ENCODE measurements at places on chromosomes 6 and 20.

- no peak overlapping the region for H3K27ac ChIP-seq
- H3K36me3 ChIP-seq, result no peaks in the 10 kb centered on the region
- H3K4me1 ChIP-seq, result no peaks in the 10 kb centered on the region
- no peak overlapping the region for H3K4me3 ChIP-seq
- no peak for DNase-seq
- H3K27me3 ChIP-seq, result no peaks in the 10 kb centered on the region
Measured at GRCh38 chr20:14046534-14046933, 51.2 kb downstream of the MACROD2 start.

- peaks cover 2% of the 10 kb centered on the region for H3K4me1 ChIP-seq
- H3K27me3 ChIP-seq, result no peaks in the 10 kb centered on the region
- peaks cover 64% of the 10 kb centered on the region for H3K36me3 ChIP-seq
- no peak overlapping the region for H3K27ac ChIP-seq
- DNase-seq, result no peak
- H3K4me3 ChIP-seq, result no peak overlapping the region
Measured at GRCh38 chr6:116165596-116165995, 39.7 kb upstream of the COL10A1 start.

- peaks cover 41% of the 10 kb centered on the region for H3K36me3 ChIP-seq
- H3K4me1 ChIP-seq, result peaks cover 52% of the 10 kb centered on the region
- H3K27ac ChIP-seq, result peak overlapping the region; percentile 93
- H3K4me3 ChIP-seq, result peak overlapping the region; percentile 93
Measured at GRCh38 chr6:13709689-13710551, 1.7 kb downstream of the RANBP9 start.

GRCh38 chr6:138677538-138677937 lies 96.0 kb upstream of the CCDC28A start:
- peaks cover 10% of the 10 kb centered on the region for H3K27me3 ChIP-seq
- H3K36me3 ChIP-seq, result no peaks in the 10 kb centered on the region
- H3K4me1 ChIP-seq, result no peaks in the 10 kb centered on the region
- H3K27ac ChIP-seq, result no peak overlapping the region
- no peak overlapping the region for H3K4me3 ChIP-seq

GRCh38 chr20:23147964-23148730 lies 62.0 kb upstream of the CD93 start:
- peaks cover 15% of the 10 kb centered on the region for H3K27me3 ChIP-seq
- peak; percentile 38 for DNase-seq
- H3K27ac ChIP-seq, result peak overlapping the region; percentile 87

- DNase-seq, result no peak
- H3K36me3 ChIP-seq, result no peaks in the 10 kb centered on the region
- no peaks in the 10 kb centered on the region for H3K4me1 ChIP-seq
- H3K27me3 ChIP-seq, result peaks cover 10% of the 10 kb centered on the region
- no peak overlapping the region for H3K27ac ChIP-seq
- H3K4me3 ChIP-seq, result no peak overlapping the region
Measured at GRCh38 chr6:111076024-111076695, 11.1 kb upstream of the SLC16A10 start.

DNA sequence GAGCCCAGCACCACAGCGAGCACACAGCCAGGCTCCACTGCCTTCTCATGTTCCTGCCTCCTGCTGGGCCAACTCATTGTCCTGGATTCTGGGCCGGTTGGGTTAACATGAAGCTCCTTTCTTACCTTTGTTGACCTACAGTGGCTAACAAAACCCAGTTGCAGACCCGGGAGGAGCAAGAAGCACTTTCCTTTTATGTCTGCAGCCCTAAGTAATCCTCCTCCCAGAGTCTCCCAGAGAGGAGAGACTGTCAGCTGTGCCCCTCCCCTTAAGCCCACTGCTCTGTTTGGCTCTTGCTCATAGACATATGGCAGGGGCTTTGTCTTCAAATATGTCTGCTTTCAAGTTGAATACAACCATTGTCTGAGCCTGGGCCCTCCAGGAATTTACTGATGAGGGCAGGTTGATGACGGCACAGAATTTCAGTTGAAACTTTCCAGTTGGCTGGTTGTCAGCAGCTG lies 55.2 kb downstream of the PSMB1 start:
- no peaks in the 10 kb centered on the region for H3K36me3 ChIP-seq
- no peaks in the 10 kb centered on the region for H3K4me1 ChIP-seq
- no peak overlapping the region for H3K4me3 ChIP-seq
- H3K27ac ChIP-seq, result no peak overlapping the region
- peaks cover 65% of the 10 kb centered on the region for H3K27me3 ChIP-seq
- DNase-seq, result no peak

GRCh38 chr20:56001106-56001785 lies 4.1 kb downstream of the CBLN4 start:
- no peak for DNase-seq
- H3K4me3 ChIP-seq, result no peak overlapping the region
- no peaks in the 10 kb centered on the region for H3K4me1 ChIP-seq
- H3K27me3 ChIP-seq, result peaks cover 37% of the 10 kb centered on the region
- H3K27ac ChIP-seq, result no peak overlapping the region

- DNase-seq, result no peak
- H3K4me3 ChIP-seq, result no peak overlapping the region
- H3K36me3 ChIP-seq, result peaks cover 93% of the 10 kb centered on the region
- peak overlapping the region; percentile 41 for H3K27ac ChIP-seq
Measured at GRCh38 chr20:64005394-64005793, 24.5 kb downstream of the PRPF6 start.

- H3K27ac ChIP-seq, result no peak overlapping the region
- peaks cover 13% of the 10 kb centered on the region for H3K4me1 ChIP-seq
- H3K4me3 ChIP-seq, result no peak overlapping the region
- peaks cover 18% of the 10 kb centered on the region for H3K36me3 ChIP-seq
Measured at GRCh38 chr6:15580326-15580725, 82.5 kb downstream of the DTNBP1 start.
